ENCODE measurements at places on chromosomes 11 and 22.

- DNase-seq = no peak
These were observed 20.1 kb upstream of the NARS2 start for GRCh38 chr11:78594814-78595213.

DNA sequence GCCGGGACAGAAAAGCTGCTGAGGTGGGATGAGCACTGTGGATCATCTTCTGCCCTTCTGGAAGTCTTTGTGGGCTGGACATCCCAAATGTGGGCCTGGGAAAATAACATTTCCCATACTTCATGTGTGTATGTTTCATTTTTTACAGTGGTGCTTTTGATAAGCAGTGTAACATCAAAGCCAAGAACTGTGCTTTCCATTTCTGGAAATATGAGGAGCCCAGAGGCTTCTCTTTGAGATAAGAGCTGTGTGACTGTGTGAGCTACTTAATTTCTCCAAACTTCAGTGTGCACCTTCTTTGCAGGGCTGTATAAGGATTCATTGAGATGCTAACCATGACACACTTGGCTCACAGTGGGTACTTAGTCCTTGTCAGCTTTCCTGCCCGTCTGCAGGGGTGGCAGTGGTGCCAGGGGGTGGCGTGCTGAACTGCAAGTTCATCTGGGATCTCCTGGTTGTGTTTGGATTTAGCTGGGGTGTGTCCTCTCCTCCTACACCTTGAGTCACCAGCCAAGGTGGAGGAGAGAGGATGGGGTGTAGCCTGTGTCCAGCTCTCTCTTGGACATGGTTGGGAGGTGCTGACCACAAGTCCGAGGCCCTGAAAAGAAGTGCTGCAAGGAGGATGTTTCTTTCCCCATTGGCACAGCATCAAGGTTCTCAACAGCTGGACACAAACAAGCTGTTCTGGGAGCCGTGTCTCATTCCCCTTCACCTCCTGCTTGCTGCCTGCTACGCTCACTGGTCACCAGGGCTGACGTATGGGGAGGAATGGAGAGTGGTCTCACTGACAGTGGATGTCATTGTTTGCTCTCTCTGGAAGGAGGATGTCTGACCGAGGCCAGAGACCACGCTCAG lies 139.4 kb downstream of the TEAD1 start:
- no peak for DNase-seq

GRCh38 chr11:20111871-20112270 lies 48.4 kb downstream of the DBX1 start:
- no peak for DNase-seq

DNA sequence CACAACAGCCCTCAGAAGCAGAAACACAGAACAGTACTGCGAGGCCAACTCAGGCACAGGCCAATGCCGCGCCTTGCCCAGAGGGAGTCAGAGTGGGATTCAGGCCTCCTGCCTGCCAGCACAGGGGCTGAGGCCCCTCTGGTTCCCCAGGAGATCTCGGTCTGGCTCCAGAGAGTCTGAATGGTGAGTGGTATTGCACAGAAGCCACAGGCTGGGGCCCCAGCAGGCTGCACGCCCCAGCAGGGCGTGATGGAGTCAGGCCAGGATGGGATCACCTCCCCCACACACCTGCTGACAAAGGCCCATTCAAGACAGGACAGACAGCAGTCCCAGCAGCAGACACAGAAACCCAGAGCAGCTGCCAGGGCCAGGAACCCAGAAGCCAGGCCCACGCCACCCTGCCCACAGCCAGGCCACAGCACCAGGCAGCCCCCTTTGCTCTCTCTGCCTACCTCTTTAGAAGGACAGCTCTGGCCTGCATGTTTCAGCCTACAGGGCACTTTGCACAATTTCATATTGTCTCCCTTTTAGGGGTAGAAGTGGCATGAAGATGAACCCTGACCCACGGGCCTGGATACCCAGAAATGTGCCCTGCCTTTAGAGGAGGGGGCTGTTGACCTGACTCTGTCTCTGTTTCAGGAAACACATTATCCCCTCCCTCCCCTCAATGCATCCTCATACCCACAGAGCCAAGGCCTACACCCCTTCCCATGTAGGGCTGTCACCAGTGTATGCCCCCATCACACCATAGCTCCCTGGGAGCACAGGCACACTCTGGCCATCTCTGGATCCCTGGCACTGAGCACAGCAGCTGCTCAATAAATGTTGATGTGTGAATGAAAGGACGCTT lies 6.1 kb downstream of the FXYD6 start:
- DNase-seq = no peak

DNA sequence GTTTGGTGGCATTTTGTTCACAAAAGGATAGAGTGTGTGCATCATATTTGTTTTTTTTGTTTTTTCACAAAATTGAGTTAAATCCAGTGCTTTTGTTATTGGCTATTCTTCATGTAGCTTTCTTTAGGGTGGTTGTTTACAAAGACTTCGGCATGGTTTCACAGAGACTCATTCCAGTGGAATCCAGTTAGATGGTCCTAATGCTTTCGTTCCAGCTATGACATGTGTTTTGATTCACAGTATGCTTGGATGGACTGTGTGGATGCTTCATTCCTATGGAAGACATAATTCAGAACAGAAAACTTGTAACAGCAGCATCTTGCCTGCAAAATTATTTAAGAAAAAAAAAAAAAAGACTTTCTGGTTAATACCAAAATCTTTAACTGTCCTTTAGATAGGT lies 97.9 kb downstream of the PDHX start:
- DNase-seq = no peak
